Breast epithelium (tissue), 4 donors: ENCODE measurements at places on chromosomes 12 and 14.

DNA sequence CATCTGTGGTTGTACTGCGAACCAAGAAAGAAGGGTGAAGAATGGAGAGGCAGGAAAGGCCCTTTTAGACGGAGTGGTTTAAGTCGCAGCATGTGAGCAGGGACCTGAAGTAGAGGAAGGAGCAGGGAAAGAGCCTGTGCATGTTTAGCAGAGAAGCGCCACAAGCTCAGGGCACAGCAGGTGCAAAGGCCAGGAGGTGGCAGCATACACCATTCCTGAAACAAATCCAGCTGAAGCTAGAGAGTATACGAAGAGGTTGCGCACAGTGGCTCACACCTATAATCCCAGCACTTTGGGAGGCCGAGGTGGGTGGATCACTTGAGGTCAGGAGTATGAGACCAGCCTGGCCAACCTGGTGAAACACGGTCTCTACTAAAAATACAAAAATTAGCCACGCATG lies 49.9 kb downstream of the HELB start:
- DNase-seq, result no peak

- no peak for DNase-seq
These were observed 66.2 kb downstream of the CRADD start for GRCh38 chr12:93743229-93743998.

- no peak for DNase-seq
These were observed 58.3 kb downstream of the CEP83 start for GRCh38 chr12:94401326-94401725.

- no peak for DNase-seq
These were observed 170.6 kb upstream of the DIO2 start for GRCh38 chr14:80381807-80382363.

- DNase-seq, result no peak
These were observed 71.1 kb downstream of the PRKD1 start for GRCh38 chr14:29856516-29856915.

DNA sequence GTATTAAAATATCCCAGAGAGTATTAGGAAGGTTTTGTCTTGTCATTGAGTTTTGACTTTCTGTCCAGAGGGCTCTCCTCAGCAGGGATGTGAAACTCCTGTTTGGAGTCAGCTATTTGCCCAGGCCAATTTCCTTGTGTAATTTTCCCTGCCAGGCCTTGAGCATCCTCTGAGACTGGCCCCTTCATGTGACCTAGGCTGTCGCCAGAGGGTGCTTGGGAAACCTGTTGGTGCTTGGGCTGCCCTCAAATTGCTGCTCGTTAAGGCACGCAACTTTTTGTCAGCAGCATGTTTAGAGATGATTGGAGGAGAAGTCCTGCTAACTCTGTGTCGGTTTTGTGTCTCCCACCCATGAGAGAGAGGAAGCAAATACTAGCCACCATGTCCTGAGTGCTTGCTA lies 39.1 kb downstream of the IQSEC3 start:
- no peak for DNase-seq

DNA sequence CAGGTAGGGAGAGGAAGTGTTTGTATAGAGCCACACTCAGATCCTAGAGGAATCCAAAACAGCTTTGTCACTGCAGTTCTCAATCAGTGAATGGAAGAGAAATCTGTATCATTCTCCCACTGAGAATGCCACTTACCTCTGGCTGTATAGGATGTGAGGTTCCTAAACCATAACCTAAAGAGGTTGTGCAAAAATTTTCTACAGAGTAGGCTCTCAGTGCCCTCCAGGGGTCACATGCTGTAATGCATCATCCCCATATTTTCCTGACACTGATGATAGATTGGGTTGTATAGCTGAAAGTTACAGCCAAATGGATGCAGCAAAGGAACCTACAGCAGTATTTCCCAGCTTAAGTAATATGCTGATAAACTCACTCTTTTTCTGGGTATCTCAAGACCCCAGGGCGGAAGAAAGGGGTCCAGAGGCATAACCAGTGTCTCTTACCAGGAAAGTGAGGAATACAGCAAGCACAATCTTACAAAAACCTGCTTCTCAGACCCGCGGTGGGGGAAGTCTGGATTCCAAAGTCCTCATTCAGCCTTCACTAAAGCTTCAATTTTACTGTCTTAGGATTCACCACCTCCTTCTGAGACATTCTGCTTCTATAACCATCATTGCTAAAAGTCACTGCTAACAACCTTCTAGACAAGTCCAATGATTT lies 3.8 kb downstream of the BCDIN3D start:
- DNase-seq, result peak; percentile 12

GRCh38 chr14:74909911-74910310 lies 13.1 kb downstream of the RPS6KL1 start:
- no peak for DNase-seq
